Hepatic stellate cell (primary cell): ENCODE measurements at places on chromosomes 1 and 21.

DNA sequence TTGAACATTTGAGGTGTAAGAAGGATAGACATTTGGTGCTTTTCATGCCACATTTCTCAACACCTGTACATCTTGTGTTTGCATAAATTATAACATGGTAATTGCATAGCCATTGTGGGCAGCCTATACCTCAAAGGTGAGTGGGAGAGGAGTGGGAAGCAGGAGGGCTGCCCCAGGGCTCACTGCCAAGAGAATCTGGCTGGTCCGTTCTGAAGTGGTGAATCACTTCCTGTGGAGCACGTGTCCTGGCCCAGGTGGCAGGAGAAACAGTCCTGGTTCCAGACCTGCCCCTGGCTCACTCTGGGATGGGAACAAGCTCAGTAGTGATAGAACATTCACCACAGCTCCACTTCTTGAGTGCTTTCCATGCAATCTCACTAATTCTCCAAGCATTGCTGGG is 11.6 kb upstream of the OLFML2B start:
- DNase-seq: no peak

DNA sequence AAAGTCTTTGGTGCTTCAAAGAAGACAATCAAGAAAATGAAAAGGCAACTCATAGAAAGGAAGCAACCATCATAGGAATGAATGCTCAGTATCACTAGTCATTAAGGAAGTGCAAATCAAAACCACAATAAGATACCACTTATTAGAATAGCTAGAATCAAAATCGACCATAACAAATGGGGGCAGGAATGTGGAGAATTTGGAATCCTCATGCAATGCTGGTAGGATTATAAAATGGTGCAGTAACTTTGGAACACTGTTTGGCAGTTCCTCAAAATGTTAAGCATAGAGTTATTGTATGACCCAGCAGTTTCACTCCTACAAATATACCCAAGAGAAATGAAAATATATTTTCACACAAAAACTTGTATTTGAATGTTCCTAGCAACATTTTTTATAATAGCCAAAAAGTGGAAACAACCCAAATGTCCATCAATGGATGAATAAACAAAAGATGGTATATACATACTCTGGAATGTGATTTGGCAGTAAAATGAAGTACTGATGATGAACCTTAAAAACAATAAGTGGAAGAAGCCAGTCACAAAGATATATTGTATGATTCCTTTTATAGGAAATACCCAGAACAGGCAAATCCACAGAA is 105.6 kb downstream of the MIS18A start:
- no peak for DNase-seq

DNA sequence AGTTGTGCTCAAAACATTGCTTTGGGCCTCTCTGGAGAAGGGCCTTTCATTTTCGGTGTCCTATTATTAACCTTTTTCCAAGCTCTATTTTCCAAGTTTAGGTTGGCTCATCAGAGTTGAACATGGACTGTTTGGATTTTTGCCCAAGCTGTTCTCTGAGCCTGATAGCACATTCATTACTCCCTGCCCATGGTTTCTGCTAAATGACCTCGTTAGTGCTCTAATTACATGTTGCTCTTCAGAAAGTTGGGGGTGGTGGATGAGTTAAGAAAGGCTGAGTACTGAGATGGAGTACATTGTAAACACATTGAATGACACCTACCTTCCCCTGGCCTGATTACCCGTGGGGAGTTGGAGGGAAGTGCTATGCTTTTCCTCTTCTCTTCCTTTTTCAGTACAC is 38.9 kb downstream of the LMO4 start:
- no peak for DNase-seq

- DNase-seq: no peak
Measured at GRCh38 chr1:201533836-201534235, 5.1 kb upstream of the NAV1 start.

DNA sequence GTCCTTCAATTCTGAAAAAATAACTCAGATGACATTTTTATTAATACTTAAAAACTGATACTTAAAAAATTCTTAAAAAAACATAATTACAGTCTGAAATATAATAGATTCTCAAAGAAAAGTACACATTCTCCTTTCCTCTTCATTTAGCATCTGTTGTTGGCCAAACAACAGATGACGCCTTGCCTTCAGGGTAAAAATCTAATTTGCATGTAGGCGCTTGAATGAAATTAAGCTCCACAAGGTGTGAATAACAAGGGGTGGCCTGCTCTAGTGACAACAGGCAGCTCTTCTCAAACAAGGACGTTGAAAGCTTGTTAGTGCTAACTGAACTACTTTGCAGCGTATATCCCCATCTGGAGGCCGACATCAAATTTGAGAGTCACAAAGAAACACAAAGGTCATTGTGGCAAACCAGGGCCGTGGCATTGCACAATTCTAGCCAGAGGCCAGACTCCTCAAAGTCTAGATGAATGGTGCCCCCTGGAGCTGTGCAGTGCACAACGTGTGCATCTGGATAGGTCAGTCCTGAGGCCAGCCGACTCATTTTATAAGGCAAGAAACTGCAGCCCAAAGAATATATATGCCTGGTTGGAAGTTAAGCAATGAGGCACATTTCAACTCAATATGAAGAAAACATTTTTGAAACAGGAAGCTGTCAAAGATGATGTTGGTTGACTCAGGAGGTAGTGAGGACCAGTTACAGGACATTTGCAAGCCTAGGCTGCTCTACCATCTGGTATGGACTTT is 459.2 kb upstream of the RUNX1 start:
- DNase-seq: peak; percentile 17

- DNase-seq: peak; percentile 81
Measured at GRCh38 chr1:151024540-151025146, 11.7 kb upstream of the BNIPL start.

DNA sequence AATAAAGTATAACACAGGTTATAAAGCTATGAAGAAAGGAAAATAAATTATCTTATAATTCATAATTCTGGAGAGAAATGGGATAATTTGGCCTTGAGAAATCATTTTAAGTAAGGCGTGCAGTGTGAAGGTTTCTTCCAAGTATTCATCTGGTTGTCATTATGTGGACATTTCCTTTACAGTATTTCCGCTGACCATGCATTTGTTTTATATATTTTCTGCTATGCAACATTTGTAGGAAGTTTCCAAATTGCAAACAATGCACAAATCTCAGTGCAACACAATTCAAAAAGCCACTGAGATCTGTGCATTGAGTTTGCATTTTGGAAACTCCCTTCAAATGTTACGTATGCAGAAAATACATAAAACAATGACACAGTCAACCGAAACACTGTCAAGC is 17.8 kb downstream of the ZNF670 start:
- DNase-seq: no peak

GRCh38 chr1:4980211-4980610 is 325.8 kb downstream of the AJAP1 start:
- DNase-seq: no peak

GRCh38 chr1:64901663-64902062 is 64.7 kb downstream of the JAK1 start:
- DNase-seq: no peak

DNA sequence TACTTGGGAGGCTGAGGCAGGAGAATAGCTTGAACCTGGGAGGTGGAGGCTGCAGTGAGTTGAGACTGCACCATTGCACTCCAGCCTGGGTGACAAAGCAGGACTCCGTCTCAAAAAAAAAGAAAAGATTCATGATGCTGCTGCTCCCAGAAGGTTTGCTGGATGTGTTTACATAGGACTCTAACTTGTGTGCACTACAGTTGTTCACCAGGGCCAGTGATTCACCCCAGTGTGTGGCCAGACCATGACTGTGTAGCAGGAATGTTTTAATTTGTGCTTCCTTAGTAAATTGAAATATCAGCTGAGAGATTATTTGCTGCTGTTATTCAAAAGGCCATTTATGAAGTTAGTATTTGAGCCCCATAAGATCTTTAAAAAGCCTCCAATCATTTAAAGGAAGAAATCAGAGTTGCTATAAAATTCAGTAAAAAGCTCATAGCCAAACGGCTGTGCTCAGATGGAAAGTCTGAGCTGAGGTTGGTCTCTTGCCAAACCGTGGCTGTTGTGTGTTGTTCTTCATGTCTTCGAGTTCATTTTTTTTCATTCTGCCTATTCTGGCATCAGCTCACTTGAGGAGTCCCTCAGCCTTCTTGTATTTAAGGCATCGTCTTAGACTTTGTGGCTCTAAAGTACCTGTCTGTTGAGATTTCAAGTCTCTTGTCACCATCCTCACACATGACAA is 18.1 kb upstream of the PGD start:
- peak; percentile 93 for DNase-seq

DNA sequence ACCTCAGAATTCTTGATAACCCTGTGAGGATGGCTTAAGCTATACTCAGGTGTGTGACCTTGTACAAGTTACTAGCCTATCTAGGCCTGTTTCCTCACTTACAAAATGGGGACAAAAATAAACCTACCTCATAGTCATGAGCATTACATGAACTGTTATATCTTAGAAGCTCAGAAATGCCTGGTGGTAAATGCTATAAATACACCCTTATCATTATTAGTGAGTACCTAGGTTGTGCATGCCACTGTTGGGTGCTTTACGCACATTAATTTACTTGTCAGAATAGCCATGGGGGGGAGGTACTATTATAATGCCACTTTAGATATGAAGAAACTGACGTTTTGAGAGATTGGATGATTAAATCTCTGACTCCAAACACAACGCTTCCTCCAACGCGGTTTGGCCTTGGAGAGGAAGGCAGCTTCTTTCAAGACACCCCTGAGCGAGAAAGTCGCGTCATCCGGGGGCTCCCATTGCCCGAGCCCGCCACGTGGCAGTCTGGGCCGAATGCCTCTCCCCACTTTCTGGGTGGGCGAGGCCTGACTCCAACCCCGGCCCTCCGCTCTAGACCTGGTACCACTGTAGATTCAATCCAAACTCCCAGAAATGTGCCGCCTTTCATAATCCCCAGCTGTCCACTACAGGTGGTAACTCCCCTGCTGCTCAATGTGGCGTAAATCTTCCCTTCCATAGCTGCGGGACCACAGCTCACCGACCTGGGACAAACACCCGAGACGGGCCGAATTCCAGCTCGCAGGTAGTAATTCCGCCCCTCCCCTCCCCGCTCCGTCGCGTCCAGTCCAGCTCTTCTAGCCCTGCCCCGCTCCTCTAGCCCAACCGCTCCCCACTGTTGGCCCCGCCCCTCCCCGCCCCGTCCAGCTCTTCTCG is 771 bp upstream of the RAD54L start:
- DNase-seq: peak; percentile 47

DNA sequence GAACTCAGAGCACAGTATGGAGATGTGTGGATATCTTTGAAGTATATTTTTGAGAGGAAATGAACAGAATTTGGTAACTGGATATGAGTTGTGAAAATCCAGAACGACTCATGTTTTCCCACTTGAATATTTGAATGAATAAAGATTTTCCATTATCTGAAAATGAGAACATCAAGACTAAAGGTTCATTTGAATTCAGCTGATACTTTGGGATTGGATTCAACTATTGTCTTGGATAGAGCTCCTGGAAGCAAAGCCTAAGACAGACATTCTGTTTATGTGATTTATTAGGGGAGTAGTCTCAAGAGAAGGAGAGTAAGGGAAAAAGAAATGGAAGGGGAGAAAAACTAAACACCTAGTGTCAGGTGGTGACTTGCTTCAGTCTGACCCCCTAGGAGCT is 256.0 kb upstream of the LYPLAL1 start:
- DNase-seq: no peak

GRCh38 chr21:18832950-18833349 is 429.4 kb upstream of the TMPRSS15 start:
- DNase-seq: peak; percentile 7
